Muscle of back (tissue), 13 donors: ENCODE measurements at places on chromosomes 3 and 15. TPM values are rescaled to one million over a fixed set of nuclear protein-coding genes. Genes with fewer than 3 reads are reported as not detected.

DNA sequence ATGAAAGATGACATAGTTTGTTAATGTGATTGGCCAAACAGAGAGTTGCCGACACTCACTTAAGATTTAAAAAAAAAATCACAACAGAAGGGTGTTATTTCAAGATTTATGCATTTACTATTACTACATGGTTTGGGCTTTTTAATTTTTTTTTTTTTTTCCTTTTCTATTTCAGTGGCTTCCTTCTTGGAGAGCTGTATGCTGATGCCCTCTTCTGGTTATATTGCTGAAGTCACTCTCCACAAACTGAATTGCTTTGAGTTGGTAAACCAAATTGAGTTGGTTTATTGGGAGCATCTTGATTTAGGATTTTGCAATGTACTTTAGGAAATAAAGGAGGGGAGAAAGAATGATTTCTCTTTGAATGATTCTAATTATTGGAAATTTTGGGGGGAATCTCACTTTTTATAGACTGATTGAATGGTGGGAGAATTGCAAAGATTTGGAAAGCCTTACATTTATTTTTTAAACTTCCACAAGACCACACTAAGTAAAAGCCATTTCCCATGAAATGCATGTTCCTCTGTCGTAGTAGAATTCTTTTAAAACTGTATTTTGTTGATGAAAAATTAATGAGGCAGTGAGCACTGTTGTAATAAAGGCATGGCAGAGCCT is 186.6 kb upstream of the FEZF2 start:
- peak; percentile 24 for DNase-seq

The CCDC39 gene
- polyA plus RNA-seq, result 1.5 TPM

The CCDC33 gene
- polyA plus RNA-seq, result not detected

DNA sequence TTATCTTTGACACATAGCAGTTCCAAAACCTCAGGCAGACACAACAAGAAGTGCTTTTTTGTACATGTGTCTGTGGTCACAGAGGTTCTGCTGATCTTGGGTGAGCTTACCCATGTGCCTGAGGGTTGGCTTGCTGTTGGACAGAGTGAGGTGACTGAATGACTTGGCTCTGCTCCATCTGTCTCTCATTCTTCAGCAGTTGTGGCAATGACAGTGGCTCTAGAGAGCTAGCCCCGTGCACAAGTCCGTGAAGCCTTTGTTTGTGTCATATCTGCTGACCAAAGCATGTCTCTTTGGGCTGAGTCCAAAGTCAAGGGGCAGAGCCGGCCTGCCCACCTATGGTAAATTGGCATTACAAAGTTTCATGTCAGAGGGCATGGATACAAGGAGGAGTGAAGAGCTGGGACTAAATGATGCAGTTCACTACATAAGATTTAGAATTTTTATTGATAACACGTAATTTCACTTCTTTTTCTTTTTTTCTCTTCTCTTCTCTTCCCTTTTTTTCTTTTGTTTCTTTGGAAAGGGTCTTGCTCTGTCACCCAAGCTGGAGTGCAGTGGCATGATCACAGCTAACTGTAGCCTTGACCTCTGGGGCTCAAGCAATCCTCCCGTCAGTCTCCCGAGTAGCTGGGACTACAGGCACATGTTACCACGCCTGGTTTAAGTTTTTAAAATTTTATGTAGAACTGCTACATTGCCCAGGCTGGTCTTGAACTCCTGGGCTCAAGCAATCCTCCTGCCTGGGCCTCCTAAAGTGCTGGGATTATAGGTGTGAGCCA is 77.9 kb downstream of the ITPR1 start:
- DNase-seq, result no peak

- DNase-seq, result no peak
These were observed 16.1 kb downstream of the HSPBAP1 start for GRCh38 chr3:122777563-122777962.

The SKOR1 gene
- 0.24 TPM for polyA plus RNA-seq

GRCh38 chr3:186151077-186151971 is 42.4 kb upstream of the ETV5 start:
- DNase-seq, result no peak

- no peak for DNase-seq
These were observed 25.3 kb downstream of the FOXL2 start for GRCh38 chr3:138921316-138922292.

DNA sequence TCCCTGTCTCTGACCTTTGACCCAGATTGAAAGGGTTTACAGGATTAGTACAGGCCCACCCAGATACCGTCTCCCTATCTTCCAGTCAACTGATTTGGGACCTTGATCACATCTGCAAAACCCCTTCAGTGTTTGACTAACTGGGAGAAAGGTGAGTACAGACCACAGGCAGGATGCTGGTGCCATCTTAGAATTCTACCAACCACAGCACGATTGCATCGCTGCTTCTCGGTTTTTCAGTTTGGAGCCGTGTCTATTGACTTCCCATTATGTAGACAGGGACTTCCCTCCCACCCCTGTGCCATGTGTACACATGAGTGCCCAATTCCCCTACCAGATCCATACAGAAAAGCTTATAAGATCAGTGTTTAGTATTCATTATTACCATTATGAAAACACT is 6.6 kb upstream of the KLF13 start:
- no peak for DNase-seq

GRCh38 chr3:52086976-52087663 is 30.7 kb upstream of the DUSP7 start:
- DNase-seq, result no peak

- DNase-seq, result no peak
These were observed 372.5 kb downstream of the NLGN1 start for GRCh38 chr3:173770011-173770410.

DNA sequence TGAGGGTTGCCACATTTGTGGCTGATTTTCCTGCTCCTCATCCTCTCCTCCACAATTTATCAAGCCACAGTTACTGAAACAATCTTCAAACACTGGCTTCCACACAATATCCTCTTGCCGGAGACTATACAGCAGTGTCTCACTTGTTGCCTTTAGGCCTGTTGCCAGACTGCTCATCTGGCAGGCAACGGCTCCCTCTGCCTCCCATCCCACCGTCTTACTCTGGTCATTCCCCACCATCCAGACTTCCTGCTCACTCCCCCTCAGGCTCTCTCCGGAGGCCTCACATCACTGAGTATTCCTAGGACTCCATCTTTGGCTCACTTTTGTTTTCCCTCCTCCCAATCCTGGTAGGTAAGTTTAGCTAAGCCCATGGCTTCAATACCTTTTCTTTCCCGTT is 301.9 kb downstream of the IL20RB start:
- peak; percentile 40 for DNase-seq

DNA sequence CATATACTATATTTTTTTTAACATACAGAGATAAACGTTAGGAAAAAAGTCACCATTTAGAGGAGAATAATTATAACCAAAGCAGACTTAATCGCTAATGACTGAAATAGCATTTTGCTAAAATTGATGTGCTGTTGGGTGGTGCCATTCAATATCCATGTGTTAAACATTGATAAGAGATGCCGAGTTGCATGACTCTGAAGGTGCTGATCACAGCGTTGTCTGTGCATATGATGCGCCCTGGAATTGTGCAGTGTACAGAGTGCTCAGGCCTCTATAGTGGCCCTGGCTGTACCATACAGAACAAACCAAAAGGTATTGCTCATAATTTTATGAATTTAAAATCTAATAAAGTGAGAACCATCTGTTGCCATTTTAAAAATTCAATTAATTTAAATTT is 168.3 kb downstream of the MEIS2 start:
- no peak for DNase-seq

GRCh38 chr3:22632536-22632935 is 570.6 kb upstream of the UBE2E2 start:
- DNase-seq, result no peak

GRCh38 chr3:160196511-160197104 is 28.6 kb upstream of the C3orf80 start:
- no peak for DNase-seq

DNA sequence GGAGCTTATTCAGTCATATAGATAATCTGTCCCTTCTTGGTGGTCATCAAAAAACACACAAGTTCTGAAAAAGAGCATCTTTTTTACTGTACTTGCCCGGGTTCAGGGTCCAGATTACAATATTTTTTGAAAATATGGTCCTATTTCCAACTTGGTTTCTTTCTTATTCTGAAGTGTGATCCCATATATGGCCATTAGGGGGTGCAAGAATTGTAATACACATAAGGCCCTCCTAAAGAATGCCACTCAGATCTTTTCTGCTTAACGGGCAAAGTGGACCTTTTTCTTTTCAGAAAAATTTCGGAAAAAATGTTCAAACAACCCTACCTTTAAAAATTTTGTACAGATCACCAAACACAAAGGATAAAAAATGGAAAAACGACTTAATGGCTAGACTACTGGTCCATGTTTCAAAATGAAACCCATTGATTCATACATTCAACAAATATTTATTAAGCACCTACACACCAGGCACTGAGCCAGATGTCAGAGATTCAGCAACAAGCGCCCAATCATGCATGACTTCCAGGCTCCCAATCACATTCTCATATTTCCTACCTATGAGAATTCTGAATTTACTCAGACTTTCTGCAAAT is 102.0 kb upstream of the MYRIP start:
- peak; percentile 8 for DNase-seq

The SPTSSB gene
- polyA plus RNA-seq, result 1.1 TPM

The CDCP1 gene
- polyA plus RNA-seq, result 0.30 TPM

- DNase-seq, result no peak
These were observed 144.9 kb downstream of the FBN1 start for GRCh38 chr15:48500595-48500994.

DNA sequence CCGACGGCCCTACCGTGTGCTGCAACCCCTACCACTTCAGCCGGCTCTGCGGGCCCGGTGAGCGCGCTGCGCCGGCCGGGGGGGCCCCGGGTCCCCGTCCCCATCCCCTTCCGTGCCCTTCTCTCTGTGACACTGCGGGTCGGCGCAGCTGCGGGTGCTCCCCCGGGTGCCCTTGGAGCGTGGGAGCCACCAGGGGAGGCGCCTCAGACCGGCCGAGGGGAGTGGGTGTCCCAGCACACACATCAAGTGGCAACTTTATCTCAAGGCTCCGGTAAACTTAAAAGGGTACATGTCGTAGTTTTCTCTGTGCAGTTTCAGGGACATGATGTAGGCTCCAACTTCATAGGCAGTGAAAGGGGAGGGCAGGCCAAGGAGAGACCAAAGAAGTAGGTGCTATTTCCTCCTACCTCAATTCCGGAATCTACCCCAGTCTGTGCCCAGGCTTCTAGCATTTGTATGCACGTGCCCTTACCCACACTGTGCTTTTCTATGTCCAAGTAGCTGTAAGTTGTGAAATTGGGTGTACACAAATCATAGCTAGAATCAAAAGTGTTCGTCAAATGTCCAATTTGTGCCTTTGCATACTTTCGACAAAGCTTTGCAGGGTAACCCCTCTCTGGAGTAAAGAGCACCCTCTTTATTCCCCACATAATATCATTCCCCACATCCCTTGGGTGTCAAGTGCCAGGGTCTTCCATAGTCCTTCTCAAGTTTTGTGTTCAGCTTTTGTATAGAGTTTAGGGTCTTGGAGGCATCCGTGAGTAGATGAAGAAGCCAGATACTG is 2.2 kb downstream of the SMAD6 start:
- DNase-seq, result peak; percentile 42

GRCh38 chr15:42863572-42864239 is 56.9 kb downstream of the TTBK2 start:
- no peak for DNase-seq

The IDH3A gene
- 54.3 TPM for polyA plus RNA-seq

DNA sequence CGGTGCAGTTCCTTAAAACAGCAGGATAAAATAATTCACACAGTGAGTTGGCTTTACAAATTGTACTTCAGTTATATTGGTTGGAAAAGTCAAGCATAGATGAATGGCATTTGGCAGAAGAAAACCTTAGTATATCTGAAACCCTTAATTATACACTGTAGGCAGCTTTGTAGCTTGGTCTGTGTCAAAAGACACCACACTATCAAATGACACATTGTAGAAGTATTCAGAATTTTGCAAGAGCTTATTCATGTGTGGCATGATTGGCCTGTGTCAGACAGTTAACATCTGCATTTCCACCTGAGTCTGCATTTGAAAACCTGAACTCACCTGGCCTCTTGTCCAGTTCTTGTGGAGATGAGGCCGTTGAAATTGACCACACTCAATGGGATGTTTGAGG is 13.8 kb downstream of the TMEM266 start:
- no peak for DNase-seq
